HT1080 (cell line): ENCODE measurements at places on chromosomes 7 and 10.

GRCh38 chr10:28317760-28318159 lies 14.9 kb upstream of the MPP7 start:
- no peak for DNase-seq

DNA sequence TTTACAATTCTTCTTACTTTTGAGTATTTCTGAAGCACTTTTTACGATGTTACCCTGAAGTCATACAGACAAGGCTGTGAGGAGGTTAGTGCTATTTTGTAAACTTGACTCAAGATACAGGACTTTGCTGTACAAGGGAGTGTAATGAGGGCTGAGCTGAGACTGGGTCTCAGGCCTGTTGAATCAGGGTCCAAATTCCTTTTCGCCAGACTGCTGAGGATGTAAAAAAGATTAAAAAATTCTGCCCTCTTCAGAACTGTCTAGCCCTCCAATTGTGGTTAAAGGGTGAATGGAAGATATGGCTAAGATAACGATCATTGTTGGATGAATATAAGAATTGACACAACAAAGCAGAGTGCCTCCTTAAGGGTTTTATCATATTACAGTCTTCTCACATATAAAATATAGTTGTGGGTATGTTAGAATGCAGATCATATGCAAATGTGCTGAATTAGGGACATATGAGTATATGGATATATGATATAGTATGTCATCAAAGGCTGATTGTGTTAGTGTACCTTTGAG lies 165.4 kb downstream of the SUGCT start:
- DNase-seq = no peak

DNA sequence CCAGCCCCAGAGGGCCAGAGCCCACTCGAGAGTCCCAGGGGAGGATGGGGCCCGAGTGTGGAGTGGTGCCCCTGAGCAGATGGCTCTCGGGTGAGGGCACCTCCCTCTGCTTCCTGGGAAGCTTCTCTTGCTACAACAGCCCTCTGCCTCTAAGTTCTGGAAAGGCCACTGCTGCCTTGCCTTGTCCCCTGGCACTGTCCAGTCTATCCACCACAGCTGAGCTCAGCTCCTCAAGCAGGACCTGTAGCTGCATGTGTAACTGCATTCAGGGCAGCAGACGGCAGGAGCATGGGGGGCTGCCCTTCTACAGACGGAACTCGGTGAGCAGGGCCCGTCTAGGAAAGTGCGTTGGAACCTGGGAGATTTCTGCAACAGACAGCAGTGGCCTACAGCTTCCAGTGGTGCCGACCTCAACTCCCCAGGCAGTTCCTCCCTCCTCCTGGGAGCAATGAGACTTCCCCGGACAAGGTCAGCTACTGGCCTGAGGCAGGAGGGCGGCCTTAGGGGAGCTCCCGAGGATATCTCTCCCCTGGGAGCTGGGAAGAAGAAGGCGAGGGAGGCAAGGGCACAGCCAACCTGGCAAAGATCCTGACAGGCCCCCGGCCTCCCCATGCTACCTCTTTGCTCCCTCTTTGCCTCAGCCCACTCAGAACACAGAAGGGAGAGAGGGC lies 88.5 kb downstream of the DLG5 start:
- no peak for DNase-seq

GRCh38 chr10:82628373-82628772 lies 753.4 kb downstream of the NRG3 start:
- no peak for DNase-seq

- DNase-seq = no peak
Measured at GRCh38 chr10:8794860-8795259, 740.4 kb downstream of the GATA3 start.

GRCh38 chr7:100822236-100823139 lies 4.8 kb downstream of the EPHB4 start:
- DNase-seq = no peak

GRCh38 chr7:36391436-36392198 lies 2.0 kb downstream of the ANLN start:
- peak; percentile 60 for DNase-seq

- DNase-seq = no peak
Measured at GRCh38 chr10:99742701-99743100, 10.7 kb downstream of the CUTC start.

DNA sequence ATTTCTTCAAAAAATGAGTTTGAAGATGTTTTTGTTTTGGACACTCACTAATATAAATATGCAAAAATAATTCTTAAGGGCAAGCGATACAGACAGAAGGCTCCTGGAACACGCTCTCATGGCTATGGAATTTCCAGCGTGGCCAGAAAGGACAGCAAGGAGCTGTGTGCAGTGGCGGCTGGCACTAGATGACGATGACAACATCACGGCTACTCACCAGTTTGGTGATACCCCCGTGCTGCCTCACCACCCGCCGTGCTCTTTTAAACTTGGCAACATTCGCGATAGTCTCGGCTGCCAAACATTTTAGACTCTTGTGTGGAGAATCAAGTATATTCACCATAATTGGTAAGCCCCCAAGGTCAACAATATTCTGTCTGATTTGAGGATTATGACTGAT lies 54.9 kb downstream of the ODAD2 start:
- DNase-seq = no peak

- no peak for DNase-seq
Measured at GRCh38 chr7:7188091-7188490, 5.7 kb downstream of the C1GALT1 start.

DNA sequence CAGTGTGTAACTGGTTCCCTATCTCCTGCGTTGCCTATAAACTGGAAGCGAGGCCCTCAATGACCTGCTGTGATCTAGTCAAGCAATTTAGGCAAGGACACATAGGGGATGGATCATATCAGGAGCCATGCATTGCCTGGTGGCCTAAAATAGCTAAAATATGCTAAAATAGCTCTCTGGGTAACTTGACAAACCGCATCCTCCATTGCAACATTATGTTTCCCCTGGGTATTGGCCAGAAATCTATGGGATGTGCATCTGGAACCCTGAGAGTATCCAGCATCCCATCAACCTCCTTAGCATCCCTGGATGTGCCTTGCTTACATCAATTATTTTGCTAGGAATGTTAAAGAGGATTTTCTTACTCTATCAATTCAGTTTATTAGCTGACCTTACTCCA lies 91.7 kb upstream of the ADCY1 start:
- DNase-seq = no peak

DNA sequence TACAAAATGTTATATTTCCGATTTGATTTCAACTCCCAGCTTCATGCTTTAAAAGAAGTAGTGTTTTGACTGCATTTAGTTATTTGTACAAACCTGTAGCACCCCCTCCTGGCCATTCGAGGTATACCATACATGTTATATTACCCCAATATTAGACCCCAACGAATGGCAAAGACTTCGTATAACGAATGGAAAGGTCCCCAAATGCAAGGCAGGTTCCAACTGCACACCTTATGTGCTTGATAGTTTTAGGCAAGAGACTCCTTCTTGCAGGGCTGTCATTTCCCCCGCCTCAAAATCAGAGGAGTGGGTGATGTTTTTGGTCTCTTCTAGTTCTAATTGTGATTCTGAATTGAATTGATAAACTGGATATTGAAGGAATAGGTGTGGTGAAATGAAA lies 101.1 kb upstream of the TARP start:
- peak; percentile 20 for DNase-seq

DNA sequence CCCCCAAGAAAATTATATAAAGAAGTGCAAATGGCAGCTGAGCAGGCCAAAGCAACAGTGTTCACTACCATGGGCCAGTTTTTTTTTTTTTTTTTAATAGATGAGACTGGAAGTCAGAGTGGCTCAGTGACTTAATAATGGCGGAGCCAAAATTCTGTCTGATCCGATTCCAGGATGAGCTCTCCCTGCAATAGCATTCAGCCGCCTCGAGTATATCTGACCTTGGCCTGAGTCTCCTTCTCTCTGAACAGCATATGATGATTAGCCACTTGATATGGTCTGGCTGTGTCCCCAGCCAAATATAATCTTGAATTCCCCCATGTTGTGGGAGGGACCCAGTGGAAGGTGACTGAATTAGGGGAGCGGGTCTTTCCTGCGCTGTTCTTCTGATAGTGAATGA lies 76.7 kb upstream of the PRLHR start:
- DNase-seq = no peak

DNA sequence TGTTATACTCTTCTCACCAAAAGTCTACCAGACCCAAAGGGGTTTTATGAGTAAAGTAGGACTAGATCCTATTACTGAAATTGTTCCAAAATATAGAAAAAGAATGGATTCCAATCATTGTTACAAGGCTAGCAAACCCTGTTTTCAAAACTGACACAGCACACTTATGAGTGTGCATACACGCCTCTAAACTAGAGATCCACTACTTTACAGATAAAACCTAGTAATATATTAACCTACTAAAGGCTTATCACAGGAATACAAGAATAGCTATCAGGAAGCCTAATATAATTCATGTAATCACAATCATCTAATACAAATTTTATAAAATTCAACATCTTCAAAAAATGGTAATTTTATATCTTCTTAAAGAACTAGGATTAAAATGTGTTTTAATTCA lies 52.2 kb downstream of the ERCC6 start:
- DNase-seq = no peak

GRCh38 chr10:27446091-27446918 lies 57.8 kb upstream of the RAB18 start:
- DNase-seq = peak; percentile 34
